ENCODE measurements at places on chromosomes 4 and X.
A peak's percentile ranks its signal among the peaks of the same experiment; 100 is the strongest.

DNA sequence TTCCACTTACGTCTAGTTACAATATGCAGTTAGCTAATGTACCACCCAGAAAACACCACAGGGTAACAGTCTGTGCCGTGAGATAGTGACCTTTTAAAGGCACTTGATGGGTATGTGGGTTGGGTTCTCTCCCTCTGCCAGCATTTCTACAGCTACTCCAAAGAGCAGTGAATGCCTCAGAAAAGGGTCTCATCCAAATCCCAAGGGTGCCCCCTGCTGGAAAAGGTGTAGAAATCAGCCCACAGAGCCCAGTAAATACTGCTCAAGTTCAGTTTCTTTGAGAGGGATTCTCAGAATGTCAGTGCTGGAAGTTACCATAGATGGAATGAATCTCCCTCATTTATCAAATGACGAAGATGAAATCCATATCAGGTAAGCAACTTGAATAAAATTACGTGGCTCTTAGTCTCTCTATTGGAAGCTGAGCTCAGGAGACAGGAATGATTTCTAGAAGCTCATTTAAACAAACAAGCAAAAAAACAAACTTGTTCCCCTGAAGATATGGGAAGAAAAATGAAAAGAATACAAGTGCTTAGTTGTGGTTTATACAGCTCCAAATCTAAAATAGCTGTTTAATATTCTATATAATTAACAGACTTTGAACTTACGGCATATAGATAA lies 9.5 kb downstream of the RNF175 start:
- peak; percentile 66 for DNase-seq

DNA sequence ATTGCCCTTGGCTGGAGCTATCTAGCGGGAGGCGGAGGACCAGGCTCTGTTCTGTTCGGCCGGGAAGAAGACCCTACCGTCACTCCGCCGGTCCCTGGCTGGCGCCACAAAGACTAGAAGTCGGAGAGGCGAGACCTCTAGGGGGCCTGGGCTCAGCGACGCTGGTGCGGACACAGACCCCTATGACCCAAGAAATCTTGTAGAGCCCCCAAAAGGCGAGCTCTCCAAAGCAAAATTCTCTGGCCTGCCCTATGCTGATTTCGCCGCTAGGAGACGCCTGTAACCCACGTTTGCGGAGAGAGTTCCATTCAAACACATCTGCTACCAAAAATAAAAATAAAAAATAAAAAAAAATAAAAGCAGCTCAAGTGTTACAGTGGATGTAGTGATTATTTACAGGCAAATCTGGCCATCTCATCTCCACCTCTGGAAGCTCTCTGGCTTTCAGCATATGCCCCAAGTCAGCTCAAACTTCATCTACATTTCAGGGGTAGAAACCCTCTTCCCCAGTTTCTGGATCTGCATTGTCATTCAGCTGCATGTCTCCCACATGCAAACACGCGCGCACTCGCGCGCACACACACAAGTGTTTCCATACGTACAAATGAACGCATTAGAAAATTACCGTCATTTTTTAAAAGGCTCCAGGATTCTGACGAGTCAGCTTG lies 2.4 kb upstream of the PCDH10 start:
- DNase-seq, result peak; percentile 45

DNA sequence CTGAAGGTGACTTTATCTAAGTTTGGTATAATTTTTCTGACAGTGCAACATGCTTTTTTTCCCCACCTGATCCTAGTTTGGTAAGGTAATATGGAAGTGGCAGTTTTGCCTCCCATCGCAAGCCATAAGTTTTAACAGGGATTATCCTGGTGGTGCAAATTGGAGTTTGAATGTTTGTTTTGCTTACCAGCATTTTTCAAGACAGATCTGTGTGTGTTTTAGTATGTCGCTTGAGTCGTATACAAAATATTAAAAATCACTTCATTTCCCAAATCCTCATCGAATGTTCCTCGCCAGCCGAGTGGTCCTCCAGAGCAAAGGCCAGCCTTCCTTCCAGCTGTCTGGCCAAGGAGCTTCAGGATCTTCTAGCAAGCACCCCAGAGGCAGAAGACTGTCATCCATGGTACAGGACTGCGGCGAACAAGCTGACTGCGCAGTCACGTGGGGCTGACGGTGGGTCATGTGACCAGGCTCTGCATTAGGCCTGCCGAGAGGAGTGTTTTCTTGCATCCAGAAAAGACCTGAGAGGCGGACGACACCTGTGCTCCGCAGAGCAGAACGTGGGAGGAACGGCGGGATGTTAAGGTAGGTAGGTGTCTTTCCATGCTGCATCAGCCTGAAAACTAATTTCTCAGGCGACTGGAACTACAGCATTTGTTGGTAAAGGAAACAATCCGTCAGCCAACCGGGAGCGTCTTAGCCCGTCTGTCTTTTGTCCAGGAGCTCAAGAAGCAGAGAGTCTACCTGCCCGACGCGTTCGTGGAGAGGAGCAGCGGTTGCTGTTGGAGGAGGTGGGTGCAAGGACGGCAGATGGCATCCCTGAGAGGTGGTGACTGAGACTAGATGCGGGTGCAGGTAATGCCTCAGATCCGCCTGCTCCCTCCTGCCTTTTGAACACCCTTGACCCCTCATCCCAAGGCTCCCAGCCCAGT lies at the start of gene GPRASP3:
Gene GPRASP3 (plus strand): TSS at position 507 of the 932 bp plus-strand sequence. CDS start 28,253 bp downstream, outside the sequence.
- peak; percentile 75 for DNase-seq

DNA sequence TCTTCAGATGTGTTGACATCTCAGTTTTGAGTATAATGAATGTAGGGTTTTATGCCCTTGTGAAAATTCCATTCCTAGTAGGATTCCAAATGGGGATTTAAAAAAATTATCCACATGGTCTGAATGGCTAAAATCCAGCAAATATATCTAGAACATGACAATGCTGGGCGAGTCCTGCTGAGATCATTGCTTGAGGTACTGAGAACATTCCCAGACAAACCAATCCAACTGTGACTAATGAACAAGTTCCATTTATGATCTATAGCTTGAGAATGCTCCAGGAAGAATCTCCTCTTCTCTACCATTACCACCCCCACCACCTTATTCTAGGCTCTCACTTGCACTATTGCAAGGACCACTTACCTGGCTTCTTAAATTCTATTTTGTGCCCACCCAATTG lies 77.2 kb upstream of the IL1RAPL2 start:
- DNase-seq, result no peak

GRCh38 chrX:53682885-53683555 lies 3.5 kb downstream of the HUWE1 start:
- DNase-seq, result peak; percentile 18

DNA sequence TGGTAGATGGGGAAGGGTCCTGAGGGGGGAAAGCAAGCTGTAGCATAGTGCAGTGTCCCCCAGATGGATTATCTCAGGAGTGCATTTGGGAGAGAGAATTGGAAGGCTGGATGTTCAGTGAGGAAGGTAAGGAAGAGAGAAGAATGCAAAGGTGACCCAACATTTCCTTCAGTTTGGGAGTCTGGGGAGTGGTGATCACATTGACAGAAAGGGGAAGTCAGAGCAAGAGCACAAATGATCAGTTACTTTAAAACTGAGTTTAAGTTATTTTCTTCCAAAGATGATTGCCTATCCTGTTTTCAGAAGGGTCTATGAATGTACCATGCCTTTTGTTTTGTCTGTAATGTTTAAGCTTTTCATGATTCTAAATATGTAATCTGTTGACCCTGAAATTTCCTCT lies 47.6 kb downstream of the ARHGAP10 start:
- no peak for DNase-seq

GRCh38 chr4:168321006-168321405 lies 2.5 kb upstream of the DDX60 start:
- no peak for DNase-seq

GRCh38 chrX:71859637-71860036 lies 51.0 kb upstream of the NHSL2 start:
- DNase-seq, result no peak

DNA sequence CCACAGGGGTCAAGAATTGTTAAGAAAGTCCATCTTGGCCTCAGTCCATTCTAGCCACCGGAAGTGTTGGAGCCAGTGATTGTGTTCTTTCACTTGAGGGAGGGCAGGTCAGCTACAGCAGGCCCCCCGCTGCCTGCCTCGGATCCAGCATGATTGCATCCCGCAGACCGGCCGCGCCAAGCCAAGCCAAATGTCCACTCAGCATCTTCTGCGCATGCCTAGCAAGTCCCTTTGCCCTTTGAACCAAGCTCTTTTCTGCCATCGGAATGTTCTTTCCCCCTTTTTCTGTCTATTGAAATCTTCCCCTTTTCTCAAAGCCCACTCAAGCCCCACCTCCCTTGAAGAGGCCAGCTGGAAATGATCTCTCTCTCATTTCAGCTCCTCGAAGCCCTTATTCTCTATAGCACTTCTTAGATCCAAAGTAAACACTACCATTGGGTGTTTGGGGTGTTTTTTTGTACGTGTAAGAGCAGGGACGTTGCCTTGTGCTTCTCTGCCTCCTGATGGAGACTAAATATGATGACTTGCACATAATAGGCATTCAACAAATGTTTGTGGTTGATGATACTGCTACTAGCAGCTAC lies 147.8 kb upstream of the BCOR start:
- no peak for DNase-seq

- DNase-seq, result no peak
Observed at GRCh38 chrX:41090568-41091238, 5.5 kb downstream of the USP9X start.

GRCh38 chr4:127446427-127446885 lies 186.3 kb upstream of the INTU start:
- no peak for DNase-seq

DNA sequence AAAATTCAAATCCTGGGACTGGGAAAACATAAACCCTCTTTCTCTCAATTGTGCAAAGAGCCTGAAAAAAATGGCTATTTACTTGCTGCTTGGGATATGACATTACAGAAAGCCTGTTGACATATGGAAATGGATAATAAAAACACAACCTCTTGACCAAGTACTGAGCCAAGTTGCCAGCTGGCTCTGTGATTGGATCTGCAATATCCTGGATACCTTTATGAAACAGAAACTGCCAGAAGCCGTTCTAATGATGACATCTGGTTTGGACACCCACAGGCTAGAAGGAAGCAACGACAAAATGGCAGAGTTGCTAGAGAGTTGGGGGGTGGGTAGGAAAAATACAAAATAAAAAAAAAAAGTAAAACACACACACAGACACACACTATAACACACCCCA lies 481.4 kb downstream of the FAT4 start:
- DNase-seq, result no peak

- no peak for DNase-seq
Observed at GRCh38 chr4:156628858-156629257, 342.7 kb downstream of the PDGFC start.

DNA sequence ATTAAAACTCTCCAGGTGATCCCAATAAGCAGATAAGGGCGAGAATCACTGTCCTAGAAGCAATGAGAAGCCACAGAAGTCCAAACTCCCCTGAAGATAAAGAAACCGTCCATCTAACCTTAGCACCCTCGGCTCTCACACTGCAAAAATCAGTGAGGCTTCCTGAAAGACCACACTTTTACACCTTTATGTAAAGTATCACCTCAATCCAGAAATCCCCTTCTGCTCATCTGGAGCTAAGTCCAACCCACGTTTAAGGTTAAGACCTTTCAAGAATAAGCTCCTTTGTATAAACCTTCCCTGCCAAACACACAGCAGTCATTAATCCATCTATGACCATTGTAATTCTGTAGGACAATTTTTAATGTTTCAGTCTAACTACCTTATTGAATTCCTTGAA lies 41.7 kb downstream of the LIN54 start:
- no peak for DNase-seq

- no peak for DNase-seq
Observed at GRCh38 chr4:73221734-73222133, 36.9 kb downstream of the ANKRD17 start.

DNA sequence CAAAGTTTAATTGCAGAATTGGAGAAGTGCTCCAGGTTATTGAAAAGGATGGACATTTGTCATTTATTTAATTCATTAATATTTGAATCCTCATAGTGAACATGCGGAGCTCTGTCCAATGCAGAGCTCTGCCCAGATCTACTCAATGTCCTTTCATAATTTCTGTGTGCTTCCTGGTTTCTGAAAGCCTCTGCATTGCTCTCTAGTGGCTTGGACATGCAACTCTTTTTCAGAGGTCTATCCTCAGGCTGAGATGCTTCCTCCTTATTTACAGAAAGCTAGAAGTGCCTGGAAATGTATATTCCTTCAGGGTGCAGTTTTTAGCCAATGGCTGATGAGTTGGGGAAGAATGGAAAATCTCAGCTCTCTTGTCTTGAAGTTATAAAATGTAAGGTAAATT lies 786.1 kb upstream of the AADAT start:
- no peak for DNase-seq

GRCh38 chr4:34766935-34767334 lies 1477.4 kb downstream of the ARAP2 start:
- DNase-seq, result no peak

- peak; percentile 63 for DNase-seq
Observed at GRCh38 chr4:102620697-102621497, 119.7 kb downstream of the NFKB1 start.

DNA sequence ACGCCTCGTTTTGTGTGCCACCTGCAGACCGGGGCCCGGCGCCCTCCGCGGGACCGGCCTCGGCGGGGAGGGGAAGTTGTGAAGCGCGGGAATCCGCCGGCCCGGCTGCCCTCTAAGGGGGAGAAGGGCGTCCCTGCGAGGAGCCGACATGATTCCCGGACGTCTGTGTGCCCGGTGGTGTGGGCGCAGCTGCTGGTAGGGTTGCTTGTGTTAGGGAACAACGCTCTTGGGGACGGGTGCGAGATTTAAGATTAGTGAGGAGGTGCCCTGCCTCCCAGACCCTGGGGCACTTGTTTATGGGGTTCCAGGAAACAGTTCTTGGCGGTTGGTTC lies 627 bp downstream of the CDKN2AIP start:
- DNase-seq, result peak; percentile 61

DNA sequence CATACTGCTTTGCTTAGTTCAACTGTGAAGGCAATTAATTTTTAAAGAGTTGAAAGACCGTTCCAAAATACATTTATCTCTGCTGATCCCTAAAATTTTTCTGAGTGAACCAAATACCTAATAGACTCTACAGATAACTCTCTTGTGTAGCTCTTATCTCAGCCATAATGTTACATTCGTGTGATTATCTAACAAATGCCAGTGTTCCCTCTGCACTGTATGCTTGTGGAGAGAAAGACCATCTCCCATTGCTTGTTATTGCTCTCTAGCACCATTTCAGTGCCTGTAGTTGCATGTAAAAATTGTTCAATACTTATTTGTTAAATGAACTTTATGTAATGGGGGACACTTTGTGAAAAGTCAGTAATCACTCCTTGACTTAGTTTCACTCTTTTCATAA lies 81.3 kb upstream of the ATOH1 start:
- DNase-seq, result no peak

GRCh38 chr4:74934016-74934831 lies 1.3 kb downstream of the PARM1 start:
- peak; percentile 32 for DNase-seq

GRCh38 chr4:69589884-69590283 lies 49.6 kb downstream of the UGT2A2 start:
- DNase-seq, result no peak

GRCh38 chr4:26726655-26727387 lies 133.8 kb upstream of the STIM2 start:
- DNase-seq, result no peak

GRCh38 chrX:11427453-11428071 lies 134.3 kb downstream of the AMELX start:
- DNase-seq, result peak; percentile 42

GRCh38 chr4:77821775-77822174 lies 2.6 kb upstream of the CNOT6L start:
- no peak for DNase-seq

- no peak for DNase-seq
Observed at GRCh38 chr4:88998001-88998400, 59.0 kb downstream of the FAM13A start.

Data from AG08396 (cell line).